ENCODE measurements at places on chromosomes 2 and 18. TPM values are rescaled to one million over a fixed set of nuclear protein-coding genes. Genes with fewer than 3 reads are reported as not detected.

SPC25 gene
- total RNA-seq, result 35.8 TPM

STAT1 gene
- total RNA-seq, result 43.0 TPM

COBLL1 gene
- 6.2 TPM for total RNA-seq

PID1 gene
- 3.3 TPM for total RNA-seq

CELF4 gene
- total RNA-seq, result 3.4 TPM

SMYD5 gene
- 61.5 TPM for total RNA-seq

SLC8A1 gene
- 3.2 TPM for total RNA-seq

UGT1A10 gene
- not detected for total RNA-seq

POTEJ gene
- not detected for total RNA-seq

AQP12A gene
- total RNA-seq, result not detected

COLEC12 gene
- 2.3 TPM for total RNA-seq

ARMC9 gene
- total RNA-seq, result 33.0 TPM

TNFAIP6 gene
- total RNA-seq, result 2.0 TPM

UGT1A5 gene
- total RNA-seq, result not detected

VAMP8 gene
- 34.4 TPM for total RNA-seq

NAT8 gene
- total RNA-seq, result not detected

CD8A gene
- total RNA-seq, result 0.39 TPM

LOXHD1 gene
- total RNA-seq, result not detected

GLI2 gene
- 46.9 TPM for total RNA-seq

CRACDL gene
- 0.07 TPM for total RNA-seq

DNA sequence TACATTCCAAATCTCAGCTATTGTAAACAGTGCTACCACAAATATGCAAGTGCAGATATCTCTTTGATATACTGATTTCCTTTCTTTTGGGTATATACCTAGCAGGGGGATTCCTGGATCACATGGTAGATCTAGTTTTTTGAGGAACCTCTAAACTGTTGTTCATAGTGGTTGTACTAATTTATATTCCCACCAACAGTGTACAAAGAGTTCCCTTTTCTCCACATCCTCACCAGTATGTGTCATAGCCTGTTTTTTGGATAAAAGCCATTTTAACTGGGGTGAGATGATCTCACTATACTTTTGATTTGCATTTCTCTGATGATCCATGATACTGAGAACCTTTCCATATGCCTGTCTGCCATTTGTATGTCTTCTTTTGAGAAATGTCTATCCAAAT lies 6.3 kb upstream of the CCNT2 start:
- DNase-seq, result no peak

DNA sequence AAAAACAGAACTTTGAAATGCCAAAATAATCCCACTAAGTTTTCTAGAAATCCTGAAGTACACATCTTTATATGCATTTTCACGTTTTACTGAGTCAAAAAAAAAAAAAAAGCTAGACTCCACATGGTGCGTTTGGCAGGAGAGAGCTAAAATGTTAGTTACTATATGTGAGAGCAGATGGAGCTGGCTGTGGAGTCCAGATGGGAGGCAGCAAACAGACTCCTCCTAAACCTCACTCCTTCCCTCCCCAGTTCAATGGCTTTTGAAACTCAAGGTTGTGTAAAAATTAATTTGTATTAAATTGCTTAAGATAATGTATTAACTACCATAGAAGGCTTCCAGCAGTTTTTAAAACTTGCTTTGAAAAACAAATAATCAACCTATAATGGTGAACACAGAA lies 248.8 kb downstream of the AGPS start:
- DNase-seq, result no peak

- no peak for DNase-seq
Measured at GRCh38 chr18:51082571-51083267, 52.7 kb downstream of the SMAD4 start.

GRCh38 chr2:190964170-190964795 lies 49.7 kb downstream of the STAT1 start:
- DNase-seq, result no peak

GRCh38 chr18:4078246-4078645 lies 376.9 kb downstream of the DLGAP1 start:
- no peak for DNase-seq

GRCh38 chr2:134275058-134275862 lies 21.4 kb downstream of the MGAT5 start:
- no peak for DNase-seq

- no peak for DNase-seq
Measured at GRCh38 chr18:59271606-59272220, 1.5 kb downstream of the RAX start.

DNA sequence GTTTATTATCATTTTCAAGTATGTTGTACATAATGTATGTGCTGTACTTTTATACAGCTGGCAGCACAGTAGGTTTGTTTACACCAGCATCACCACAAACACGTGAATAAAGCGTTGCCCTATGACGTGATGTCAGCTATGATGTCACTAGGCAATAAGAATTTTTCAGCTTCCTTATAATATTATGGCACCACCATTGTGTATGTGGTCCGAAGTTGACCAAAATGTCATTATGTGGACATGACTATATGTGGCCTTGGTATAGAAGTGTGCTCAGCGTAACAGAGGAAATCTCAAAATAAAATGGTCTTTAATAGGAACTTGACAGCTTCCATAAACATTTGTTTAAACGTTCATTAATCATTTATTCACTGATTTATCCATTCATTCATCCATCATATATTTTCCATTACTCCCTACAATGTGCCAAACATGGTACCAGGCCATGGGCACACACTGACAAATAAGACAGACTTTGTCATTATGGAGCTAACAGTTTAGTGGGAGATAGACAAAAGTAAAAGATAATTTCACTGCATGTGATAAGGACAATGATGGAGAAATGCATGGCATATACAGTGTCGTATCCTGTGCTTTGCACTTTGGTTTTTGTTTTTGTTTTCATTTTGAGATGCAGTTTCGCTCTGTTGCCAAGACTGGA lies 15.0 kb upstream of the DGUOK start:
- no peak for DNase-seq

DNA sequence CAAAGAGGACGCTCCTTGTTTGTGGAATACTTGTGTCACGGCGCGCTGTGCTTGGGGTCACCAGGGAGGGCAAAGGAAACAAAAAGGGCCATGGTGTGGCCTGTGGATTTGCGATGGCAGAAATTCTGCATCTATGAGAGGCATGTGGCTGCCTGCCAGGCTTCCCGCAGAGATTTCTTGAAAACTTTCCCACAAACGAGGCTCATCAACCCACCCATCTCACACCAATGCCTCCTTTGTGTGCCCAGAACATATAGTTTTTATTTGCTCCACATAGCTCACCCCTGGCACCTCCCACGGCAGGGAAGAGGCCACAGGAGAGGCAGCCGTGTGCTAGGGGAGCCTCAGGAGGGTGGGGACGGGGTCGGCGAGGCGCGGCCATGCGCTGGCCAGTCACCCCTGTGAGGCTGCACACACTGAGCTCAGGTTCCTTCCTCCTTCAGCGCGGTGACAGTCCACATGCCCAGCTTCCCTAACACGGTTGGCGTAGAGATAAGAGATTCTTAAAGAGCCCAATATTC lies 100.3 kb downstream of the MBP start:
- DNase-seq, result no peak

- no peak for DNase-seq
Measured at GRCh38 chr2:146324951-146325350, 1519.9 kb upstream of the ACVR2A start.

GRCh38 chr2:78201064-78201575 lies 678.9 kb upstream of the LRRTM4 start:
- no peak for DNase-seq

- DNase-seq, result no peak
Measured at GRCh38 chr18:8777846-8778245, 72.5 kb downstream of the MTCL1 start.

- DNase-seq, result no peak
Measured at GRCh38 chr2:84846741-84847142, 34.1 kb downstream of the TRABD2A start.

DNA sequence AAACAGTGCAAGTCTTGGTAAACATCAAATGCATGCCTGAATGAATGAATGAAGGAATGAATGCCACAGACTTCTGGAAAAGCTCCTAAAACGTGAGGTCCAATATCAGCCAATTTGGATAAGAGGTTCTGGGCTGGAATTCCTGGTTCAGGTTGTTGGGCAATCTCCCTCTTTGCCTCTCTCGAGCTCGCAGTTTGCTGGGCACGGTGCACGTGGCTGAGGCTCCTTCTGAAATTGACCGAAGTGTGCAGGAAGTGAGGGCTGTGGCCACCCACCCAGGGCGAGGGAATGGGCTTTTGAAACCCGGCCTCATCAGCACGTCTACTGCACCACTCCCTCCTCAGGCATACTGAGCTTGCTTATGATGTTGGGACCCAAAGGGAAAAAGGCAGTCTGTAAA lies 288.8 kb upstream of the HS6ST1 start:
- no peak for DNase-seq

- DNase-seq, result no peak
Measured at GRCh38 chr2:172119089-172119488, 16.4 kb upstream of the DLX2 start.

- no peak for DNase-seq
Measured at GRCh38 chr2:25586726-25587144, 86.6 kb downstream of the DTNB start.

- DNase-seq, result no peak
Measured at GRCh38 chr2:92073036-92073814, 2798.0 kb upstream of the TEKT4 start.

DNA sequence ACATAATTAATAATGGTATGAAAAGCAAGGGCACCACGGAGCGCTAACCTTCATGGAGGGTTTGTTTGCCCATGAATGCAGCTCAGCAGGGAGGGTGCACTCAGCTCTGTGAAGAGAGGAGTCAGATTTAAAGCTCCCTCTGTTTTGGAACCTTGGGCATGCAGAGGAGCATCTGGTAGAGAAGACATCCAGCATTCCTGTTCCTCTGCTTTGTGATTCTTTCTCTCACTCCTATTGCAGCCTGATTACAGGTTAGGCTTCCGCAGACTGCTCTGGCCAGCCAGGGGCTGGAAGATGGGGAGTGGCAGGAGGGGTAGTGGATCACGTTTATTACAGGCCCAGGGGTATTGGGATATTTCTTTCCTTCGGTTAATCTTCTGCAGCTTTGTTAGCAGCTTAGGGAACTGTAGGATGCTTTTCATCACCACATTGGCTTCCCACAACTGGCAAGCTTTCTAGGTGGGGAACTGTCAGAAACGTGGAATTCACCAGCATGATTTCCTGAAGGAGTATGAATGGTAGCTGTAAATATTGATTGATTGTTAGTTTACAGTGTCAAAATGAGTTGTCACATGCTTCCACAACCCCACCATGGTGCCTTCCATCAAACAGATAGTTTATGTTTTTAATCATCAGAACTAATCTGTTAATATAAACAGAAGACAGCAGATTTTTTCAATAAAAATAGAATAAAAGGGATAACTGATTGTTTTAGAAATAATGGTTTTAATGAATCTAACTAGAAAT lies 201.1 kb downstream of the VAPA start:
- DNase-seq, result no peak

DNA sequence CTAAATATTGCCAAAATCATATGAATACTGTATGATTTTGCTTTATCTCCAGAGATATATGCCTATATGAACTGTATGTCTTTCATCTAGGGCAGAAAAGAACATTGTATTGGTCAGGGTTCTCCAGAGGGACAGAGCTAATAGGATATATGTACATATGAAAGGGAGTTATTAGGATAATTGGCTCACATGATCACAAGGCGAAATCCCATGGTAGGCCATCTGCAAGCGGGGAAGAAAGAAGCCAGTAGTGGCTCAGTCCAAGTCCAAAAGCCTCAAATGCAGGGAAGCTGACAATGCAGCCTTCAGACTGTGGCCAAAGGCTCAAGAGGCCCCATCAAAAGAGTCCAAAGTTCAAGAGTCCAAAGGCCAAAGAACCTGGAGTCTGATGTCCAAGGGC lies 209.9 kb downstream of the RNF144A start:
- no peak for DNase-seq

DNA sequence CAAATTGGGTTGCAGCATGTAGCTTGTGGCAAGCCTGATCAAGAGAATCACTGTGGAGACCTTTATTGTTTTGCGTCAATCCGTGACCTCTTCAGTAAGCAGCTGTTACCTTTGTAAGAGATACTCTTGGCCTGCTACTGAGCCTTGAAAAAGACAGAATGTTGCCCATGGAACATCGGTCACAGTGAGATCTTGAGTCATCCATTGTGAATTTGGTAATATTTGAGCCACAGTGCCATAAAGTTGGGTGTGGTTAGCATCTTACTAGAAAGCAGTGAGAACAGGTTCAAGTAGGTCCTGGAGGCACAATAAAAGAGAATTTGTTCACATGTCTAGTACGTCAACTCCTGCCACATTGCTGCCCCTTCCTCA lies 12.7 kb upstream of the EFR3B start:
- DNase-seq, result no peak

GRCh38 chr2:60400462-60401246 lies 152.8 kb downstream of the BCL11A start:
- no peak for DNase-seq

GRCh38 chr2:102010902-102011301 lies 19.1 kb downstream of the IL1R2 start:
- no peak for DNase-seq

DNA sequence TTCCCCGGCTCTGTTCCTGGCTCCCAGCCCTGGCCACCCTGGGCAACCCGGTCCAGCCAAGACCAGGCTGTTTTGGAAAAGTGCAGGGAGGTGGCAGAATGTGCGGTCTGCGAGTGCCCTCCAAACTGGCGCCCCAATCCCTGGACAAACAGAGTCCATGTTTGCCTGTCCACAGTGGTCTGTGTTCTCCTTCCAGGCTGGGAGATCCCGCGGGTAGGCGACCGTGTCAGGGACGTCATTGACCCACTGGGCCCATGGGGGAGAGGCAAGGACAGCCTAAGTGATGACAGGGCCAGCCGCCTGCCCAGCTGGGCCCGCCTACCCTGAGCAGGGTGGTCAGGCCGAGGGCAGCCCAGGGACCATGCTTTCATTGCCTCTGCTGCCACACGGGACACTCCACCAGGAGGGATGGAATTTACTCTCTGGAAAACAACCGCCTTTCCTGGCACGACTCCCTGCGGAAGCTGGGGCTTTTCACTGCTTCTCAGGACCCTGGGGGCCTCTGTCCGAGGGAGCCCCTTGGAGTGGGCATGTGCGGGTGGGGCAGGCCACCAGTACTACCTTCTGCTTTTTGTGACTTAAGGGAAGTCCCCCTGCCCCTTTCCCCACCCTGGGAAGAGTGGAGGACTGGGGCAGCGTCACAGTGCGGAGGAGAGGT lies 20.1 kb downstream of the CYP26B1 start:
- no peak for DNase-seq

GRCh38 chr2:99299580-99299979 lies 1.4 kb downstream of the LYG1 start:
- no peak for DNase-seq

DNA sequence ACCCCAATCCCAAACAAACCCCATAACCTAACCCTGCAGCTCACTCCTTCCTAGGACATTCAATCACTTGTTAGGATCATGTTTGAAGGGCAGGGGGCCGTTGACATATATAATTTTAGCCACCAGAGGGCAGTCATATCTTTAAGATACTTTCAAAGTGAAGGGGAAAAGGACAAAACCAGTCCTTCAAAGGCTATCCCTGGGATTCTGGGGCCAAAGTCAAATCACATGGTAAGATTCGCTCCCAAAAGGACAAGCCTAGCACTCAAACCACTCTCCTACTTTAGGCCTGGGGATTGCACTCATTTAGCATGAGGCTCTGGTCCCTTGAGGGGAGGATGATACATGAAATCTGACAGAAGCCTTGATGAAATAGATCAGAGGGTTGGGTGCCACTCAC lies 44.6 kb downstream of the HAUS1 start:
- DNase-seq, result peak; percentile 79
